ENCODE measurements at places on chromosomes 2 and 18.
A peak's percentile ranks its signal among the peaks of the same experiment; 100 is the strongest.

GRCh38 chr2:241649404-241649803, 11.9 kb downstream of the ATG4B start:
- DNase-seq, result no peak

- DNase-seq, result no peak
Measured at GRCh38 chr2:223161873-223162458, 110.0 kb downstream of the KCNE4 start.

GRCh38 chr2:111165084-111165483, 44.4 kb downstream of the BCL2L11 start:
- DNase-seq, result peak; percentile 29

DNA sequence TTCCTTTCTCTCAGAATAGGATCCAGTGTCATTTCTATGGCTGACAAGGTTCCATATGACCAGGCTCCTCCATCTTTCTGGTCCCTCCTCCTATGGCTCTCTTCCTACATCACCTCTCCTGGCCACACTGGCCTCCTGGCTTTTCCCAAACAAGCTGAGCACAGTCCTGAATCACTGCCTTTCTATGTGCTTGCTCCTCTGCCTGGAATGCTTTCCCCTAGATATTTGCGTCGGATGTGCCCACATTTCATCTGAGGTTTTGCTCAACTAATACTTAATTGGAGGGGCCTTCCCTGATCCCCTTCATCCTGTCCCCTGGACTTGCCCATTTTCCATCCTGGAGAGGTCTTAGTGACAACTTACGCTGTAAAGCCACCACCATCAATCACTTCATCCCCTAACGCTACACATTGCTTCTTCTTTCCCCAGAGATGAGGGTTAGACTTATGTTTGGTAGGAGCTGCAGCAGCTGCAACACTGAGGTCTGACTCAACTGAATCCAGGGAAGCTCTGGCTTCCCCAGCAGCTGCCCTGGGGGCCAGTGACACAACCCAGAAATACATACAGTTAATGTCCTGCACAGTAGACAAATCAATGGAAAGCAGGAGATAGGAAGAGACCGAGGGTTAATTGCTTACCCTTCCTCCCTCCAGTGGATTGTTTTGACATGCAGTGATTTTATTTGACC, 42.9 kb downstream of the QPCT start:
- DNase-seq, result peak; percentile 33

GRCh38 chr2:120622159-120622869, 113.4 kb upstream of the GLI2 start:
- DNase-seq, result no peak

DNA sequence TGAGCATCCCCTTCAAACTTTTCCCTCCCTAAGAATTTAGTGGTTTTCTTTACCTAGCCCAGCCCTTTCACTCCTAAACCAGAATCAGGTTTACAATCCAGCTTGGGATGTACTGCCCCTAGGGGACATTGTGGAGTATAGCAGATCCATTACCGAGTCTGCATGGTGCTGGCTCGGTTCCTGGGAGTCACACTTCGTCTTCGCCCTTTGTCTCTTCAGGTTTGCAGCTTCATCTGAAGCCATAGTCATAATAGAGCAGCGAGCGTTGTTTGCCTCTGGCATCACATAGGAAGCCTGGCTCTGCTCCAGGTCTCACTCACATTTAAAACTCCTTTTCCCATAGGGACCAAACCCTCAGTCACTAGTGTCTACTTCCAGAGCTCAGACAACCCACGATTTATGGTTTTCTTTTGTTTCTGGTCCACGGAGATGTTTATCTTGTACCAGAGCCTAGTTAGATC, 16.8 kb upstream of the LYPD6 start:
- DNase-seq, result peak; percentile 66

- no peak for DNase-seq
Measured at GRCh38 chr2:239085201-239085992, 237.5 kb downstream of the TWIST2 start.

DNA sequence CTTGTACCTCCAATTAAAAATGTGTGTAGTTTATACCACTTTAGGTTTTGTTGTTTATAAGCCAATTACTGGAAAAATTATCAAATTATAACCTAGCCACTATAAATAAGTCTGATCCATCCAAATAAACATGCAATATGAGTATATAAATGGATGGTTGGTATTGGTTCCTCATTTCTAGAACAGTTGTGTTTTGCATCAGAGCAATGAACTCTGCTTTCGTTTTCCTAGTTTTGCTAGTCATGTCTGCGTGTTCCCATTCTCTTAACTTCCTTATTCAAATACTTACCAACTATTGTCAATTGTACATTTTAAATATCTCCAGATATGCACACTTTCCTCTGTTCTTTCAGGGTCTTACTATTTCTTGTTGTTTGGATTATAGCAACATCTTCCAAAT, 641.7 kb downstream of the NR4A2 start:
- DNase-seq, result no peak
